ENCODE measurements at places on chromosomes 5 and 9.

- no peak for DNase-seq
Observed at GRCh38 chr5:98934546-98934945, 5.7 kb upstream of the CHD1 start.

GRCh38 chr9:127519301-127520166, 68.2 kb downstream of the LRSAM1 start:
- no peak for DNase-seq

GRCh38 chr5:77635917-77636640, 2.4 kb downstream of the OTP start:
- no peak for DNase-seq

DNA sequence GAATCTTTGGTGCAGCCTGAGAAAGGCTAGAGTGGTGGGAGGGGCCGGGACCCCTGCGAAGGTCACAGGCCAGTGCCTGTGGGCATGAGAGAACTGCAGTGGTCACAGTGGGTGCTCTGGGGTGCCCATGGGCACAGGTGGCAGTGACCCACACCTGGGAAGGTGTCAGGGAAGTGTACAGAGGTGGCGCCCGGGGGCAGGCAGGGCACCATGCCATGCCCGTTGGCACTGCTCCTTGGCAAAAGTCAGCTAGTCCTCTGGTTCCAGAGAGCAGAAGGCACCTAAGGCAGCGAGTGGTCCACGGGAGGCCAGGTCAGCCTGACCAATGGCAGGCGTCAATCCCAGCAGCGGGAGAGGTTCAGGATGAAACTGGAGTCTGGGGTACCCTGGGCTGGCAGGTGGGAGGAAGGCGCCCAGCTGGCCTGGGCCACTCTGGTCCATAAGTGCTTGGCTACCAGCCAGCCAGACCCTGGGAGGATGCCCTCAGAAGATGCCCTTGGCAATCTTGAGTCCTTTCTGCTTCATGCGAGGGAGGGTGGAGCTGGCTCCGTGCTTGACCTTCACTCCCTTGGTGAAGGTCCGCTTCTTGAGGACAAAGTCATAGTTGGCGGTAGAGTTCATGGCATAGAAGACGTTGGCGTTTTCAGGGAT, 22.8 kb downstream of the RALGDS start:
- DNase-seq, result no peak

GRCh38 chr9:134213881-134214341, 49.5 kb upstream of the RNU6ATAC start:
- DNase-seq, result no peak

DNA sequence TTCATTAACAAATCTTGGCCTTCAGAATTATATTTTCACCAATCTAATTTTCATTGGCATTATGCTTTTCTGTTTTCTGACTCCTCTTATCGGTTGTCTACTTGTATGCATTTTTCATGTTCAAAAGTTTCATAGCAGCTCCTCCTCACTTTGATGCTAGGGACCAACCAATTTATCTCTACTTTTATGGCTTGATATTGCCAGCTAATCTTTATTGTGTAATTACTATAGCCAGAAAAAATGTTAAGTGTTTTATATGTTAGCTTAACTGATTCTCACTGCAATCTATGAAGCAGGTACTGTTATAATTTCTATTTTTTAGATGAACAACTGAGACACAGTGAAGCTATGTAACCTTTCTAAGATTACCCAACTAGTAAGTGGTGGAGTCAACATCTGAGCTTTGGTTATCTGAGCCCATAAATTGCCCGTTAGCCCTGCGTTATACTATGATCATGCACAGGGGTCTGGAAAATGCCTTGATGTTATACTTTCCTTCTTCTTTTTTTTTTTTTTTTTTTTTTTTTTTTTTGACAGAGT, 34.4 kb upstream of the TNC start:
- DNase-seq, result no peak

DNA sequence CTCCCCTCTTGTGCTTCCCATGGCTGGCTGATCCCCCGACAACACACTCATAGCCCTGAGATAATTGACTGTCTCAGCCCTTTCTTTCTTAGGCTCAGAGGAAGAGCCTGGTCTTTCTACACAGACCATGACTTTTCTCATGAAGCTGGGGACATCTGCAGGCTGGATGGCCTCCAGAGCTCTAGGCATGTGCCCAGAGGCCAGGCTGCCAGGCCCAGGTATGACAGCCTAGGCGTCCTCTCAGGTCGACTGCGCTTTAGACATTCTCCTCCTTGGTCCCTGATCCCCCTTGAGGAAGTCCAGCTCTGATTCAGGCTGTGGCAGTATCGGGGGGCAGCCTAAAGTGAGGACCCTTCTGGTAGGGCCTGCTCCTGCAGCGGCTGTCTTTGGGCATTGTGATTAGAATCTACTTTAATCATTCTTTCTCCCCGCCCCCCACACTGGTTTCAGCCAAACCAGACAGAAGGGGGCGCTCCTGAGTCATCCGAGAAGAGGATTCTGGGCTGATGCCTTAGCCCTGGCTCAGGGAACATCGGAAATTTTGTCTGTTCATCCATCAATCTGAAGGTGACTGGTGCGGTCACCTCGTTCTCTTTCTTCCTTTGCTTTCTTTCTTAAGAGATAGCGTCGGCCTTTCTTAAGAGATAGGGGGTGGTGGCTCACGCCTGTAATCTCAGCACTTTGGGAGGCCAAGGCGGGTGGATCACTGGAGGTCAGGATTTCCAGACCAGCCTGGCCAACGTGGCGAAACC, 66.5 kb upstream of the HSPA9 start:
- DNase-seq, result peak; percentile 38

- DNase-seq, result no peak
Observed at GRCh38 chr5:129459777-129460671, at the start of gene ADAMTS19. Gene ADAMTS19, plus strand, starts transcription at chr5:129460298. Its CDS starts 94 bp downstream, at chr5:129460392.

- no peak for DNase-seq
Observed at GRCh38 chr5:54884195-54884536, 101.2 kb downstream of the ESM1 start.

- DNase-seq, result no peak
Observed at GRCh38 chr5:59296317-59297264, 596.9 kb downstream of the PDE4D start.

DNA sequence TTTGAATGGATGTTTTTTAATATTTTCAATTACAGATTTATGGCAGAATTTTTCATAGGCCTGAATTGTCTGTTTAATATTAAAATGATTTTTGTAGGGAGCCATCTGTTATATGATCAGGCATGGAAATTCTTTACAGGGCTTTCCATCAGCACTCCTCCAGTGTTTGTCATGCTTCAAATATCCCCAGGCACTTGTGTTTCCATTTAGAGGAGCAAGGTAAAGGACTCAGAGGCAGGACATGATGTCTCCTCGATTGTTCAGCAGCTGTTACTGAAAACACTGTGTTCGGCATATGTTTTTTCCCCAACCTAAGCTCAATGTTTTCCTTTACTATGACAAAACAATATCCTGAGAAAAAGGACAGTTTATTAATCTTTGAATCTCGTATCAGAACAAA, 172.3 kb upstream of the RFX3 start:
- no peak for DNase-seq

- no peak for DNase-seq
Observed at GRCh38 chr9:110599468-110599867, 19.9 kb upstream of the SVEP1 start.

- DNase-seq, result no peak
Observed at GRCh38 chr9:91625331-91625730, 201.7 kb upstream of the NFIL3 start.

GRCh38 chr9:18438951-18439350, 35.0 kb upstream of the ADAMTSL1 start:
- no peak for DNase-seq

- DNase-seq, result no peak
Observed at GRCh38 chr5:154783774-154784460, 28.7 kb downstream of the LARP1 start.

DNA sequence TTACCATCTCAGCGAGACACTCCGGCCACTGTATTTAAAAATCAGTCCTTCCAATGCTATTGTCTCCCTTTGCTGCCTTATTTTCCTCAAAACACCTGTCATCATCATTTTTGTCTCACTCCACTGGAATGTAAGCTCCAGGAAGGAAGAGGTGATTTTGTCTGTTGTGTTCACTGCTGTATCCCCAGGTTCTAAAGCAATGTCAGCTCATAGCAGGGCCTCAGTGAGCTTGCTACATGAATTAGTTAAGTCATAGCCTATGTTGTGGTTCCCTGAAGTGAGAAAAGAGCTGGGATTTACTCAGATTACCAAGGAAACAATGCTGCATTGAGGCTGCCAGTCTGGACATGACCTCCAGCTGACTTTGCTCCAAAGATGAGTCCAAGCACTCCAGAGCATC, 137.6 kb upstream of the RASEF start:
- no peak for DNase-seq

- no peak for DNase-seq
Observed at GRCh38 chr9:83013867-83014605, 48.9 kb downstream of the RASEF start.

GRCh38 chr5:38078161-38078560, 180.2 kb upstream of the EGFLAM start:
- no peak for DNase-seq

DNA sequence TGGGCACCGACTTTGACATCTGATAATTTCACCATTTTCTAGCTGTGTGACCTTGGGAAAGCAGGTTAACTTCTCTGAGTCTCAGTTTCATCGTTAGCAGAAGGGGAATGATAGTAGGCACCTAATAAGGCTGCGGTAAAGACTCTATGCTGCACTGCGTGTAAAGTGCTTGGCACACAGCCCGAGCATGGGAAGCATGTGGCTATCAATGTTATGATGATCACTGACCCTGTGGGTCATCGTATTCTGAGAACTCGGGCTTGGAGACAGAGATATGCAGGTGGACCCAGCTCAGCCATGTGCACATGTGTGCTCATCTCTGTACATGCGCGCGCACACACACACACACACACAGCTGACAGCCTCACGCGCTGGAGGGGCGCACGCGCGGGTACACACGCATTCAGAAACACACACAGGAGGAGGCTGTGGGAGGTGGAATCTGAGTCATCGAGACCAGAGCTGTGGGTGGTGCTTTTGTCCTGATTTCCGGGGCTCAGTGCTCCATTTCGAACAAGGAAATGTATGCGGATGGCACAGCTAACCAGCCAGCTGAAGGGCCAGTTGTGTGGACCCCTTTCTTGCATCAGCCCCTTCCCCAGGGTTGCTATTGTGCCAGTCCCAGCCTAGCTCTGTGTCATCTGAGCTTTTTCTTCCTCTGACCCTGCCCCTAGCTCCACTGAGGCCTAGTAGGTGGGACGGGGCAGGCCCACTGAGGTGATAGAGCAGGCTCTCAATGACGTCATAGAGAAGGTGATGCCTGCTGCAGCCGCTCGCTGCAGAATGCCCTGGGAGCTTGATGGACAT, 11.1 kb upstream of the ARAP3 start:
- DNase-seq, result peak; percentile 51

GRCh38 chr5:100775533-100775855, 127.6 kb downstream of the ST8SIA4 start:
- DNase-seq, result no peak

GRCh38 chr5:148817606-148818005, 8.8 kb upstream of the ADRB2 start:
- no peak for DNase-seq

GRCh38 chr5:61076626-61077025, 85.6 kb downstream of the SMIM15 start:
- DNase-seq, result no peak

DNA sequence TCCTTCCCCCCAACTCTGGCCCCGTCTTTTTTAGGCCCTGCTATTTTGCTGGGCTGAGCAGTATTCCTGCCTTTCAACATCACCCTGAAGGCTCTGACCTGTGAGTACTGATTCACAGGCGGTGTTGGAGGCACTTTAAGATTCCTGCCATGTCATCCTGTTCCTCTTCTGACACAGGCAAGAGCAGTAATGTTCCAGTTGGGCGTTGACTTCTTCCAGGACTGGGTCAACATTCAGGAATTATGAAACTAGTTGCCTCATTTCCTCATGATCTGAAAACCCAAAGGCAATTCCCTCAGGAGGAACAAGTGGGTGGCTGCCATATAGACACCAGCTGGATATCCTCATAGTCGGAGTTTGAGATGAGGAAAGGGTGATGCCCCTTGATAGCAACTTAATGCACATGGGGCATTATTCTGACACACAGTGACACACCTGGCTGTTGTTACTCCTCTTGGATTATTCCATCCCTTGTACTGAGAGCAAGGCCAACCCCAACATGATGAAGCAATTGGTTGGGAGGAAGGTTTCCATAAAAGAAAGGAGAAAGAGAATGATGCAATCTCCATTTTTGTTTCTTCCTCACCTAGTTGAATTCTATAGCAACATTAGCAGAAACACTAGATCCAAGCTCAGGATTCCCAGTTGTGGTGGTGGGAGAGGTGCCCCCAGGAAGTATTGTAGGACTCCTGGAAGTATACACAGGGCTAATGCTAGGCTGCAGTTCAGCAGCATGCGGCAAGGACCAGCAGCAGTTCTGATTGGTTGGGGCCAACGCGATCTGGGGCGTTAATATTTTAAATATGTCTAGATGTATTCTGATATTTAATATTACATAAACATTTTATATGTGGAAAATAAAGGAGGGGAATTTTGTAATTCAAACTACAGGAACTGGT, 19.6 kb upstream of the GLRX start:
- DNase-seq, result no peak

GRCh38 chr5:2441495-2442180, 309.8 kb downstream of the IRX2 start:
- no peak for DNase-seq

- no peak for DNase-seq
Observed at GRCh38 chr5:102295534-102296177, 428 bp downstream of the SLCO4C1 start.

DNA sequence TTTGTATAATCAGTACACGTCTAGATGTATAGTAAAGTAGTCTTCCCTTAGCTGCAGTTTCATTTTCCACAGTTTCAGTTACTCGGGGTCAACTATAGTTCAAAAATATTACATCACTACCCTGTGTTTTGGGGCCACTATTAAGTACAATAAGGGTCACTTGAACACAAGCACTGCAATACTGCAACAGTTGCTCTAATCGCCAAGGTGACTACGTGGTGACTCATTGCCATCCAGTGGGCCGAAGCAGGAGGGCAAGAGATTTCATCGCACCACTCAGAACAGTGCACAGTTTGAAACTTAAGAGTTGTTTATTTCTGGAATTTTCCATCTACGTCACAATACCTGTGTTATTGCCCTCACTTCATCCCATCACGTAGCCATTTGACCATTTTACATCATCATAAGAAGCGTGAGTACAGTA, at the start of gene ARL14EPL:
Gene ARL14EPL, plus strand, starts transcription at position 379 of the 424 bp plus-strand sequence. CDS start 18,994 bp downstream, outside the sequence.
- no peak for DNase-seq

DNA sequence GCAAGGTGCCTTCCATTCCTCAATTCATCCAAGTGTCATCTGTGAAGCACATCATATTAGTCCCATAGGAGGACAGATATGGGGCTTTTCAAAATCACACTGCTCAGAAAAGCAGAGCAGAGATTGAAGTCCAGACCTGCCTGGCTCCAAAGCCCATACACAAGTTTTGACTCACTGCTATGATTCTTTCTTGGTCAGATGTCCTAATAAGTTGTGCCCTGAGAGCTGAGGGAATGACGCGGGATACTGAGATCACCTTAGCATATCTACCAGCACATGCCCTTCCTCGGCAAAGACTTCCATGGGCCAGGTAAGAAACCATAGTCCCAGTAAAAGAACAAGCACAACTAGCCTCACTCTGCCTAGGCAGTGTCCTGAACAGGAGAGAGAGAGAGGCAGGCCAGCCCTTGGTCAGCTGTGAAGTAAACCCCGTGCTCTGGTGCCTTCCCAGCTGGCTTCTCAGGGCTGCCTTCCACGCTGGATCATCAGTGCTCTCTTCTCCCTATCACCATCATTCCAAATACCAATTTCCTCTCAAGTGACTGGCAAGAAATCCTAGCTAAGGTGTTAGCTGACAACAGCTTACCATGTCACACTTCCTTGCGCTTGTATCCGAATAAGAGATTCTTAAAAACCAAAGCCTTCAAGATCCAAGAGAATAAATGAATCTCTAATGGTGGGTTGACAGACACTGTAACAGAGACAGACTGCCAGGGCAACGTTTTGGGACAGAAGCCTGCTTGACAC, 73.2 kb downstream of the SIL1 start:
- DNase-seq, result no peak

Measured in activated T-helper 1 cell treated with anti-CD3 and anti-CD28 coated beads, Interleukin-2, amount 50 U/mL, for 16 hours (primary cell).